ENCODE measurements at places on chromosomes 4 and X.

DNA sequence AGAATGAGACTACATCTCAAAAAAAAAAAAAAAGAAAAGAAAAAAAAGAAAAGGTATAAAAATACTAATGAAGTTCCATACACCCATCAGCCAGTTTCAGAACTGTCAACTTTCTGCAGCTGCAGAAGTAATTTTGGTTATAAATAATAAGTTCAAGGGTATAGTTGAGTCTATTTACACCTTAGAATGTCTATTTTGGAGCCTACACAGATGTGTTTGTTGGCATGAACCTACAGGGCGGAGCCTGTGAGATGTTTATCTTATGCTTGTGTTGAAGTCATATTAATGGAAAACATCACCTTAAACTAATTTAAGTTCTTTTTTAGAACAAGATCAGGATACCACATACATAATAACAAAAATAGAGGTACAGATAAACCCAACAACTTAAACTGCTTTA is 85.8 kb downstream of the RAPGEF2 start:
- peaks cover 4% of the 10 kb centered on the region for H3K4me1 ChIP-seq
- H3K4me3 ChIP-seq = no peak overlapping the region
- no peak for DNase-seq
- no peaks in the 10 kb centered on the region for H3K27me3 ChIP-seq

DNA sequence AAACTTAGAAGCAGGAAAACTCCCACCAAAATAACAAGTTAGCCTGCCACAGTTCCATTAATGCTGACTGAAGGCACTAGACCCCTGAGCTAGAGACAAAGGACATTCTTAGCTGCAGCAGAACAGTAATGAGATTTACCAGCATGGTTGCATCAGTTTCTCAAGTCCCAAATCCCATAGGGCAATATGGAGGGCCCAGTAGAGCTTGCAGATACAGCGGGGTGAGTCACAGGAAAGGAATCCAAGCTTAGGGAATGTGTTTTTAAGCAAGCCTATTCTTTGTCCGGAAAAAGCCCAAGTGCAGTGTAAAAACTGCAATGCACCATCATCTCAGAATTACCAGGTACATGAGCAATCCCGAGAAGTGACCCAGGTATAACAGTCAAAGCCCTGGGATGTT is 51.3 kb upstream of the EXOC1L start:
- DNase-seq = no peak
- no peaks in the 10 kb centered on the region for H3K4me1 ChIP-seq
- H3K4me3 ChIP-seq = no peak overlapping the region
- no peak overlapping the region for H3K27ac ChIP-seq
- H3K36me3 ChIP-seq = no peaks in the 10 kb centered on the region

DNA sequence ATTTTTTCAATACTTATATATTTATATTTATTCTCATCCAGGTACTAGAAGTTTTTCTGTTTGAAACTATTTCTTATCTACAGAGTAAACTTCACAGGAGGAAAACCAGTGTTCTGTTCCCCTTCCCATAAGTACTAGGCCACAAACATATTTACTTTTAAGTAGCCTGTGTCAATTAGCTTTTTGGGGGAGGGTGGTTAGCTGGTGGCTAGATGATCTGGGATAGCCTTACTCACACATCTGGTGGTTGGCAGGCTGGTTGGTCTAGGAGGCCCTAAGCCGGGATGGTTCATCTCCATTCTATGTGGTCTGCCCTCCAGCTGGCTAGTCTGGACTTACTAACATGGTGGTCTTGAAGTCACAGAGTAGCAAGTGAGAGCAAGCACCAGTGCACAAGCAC is 6.2 kb downstream of the JADE3 start:
- peaks cover 33% of the 10 kb centered on the region for H3K27me3 ChIP-seq
- DNase-seq = no peak
- H3K27ac ChIP-seq = no peak overlapping the region
- no peak overlapping the region for H3K4me3 ChIP-seq
- H3K4me1 ChIP-seq = peaks cover 5% of the 10 kb centered on the region

GRCh38 chr4:135319685-135320084 is 1118.1 kb upstream of the PABPC4L start:
- H3K4me1 ChIP-seq = no peaks in the 10 kb centered on the region
- H3K36me3 ChIP-seq = no peaks in the 10 kb centered on the region
- H3K4me3 ChIP-seq = no peak overlapping the region
- H3K27ac ChIP-seq = no peak overlapping the region

DNA sequence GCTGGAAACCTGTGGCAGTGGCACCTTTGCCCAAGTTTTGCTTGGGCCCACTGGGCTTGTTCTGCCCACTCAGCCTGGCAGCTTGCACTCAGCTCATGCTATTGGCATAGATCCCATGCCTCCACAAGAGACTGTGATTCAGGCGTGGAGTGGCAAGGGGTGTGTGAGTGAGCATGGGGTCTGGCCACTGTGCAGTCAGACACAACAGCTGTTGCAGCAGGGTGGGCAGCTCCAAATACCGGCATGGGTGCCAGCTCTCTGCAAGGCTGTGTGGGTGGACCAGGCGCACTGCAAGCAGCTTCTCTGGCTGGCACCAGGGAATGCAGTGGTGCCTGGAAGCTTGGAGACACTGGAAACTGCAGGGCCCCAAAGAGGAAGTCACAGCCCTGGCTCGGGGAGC is 27.4 kb upstream of the DIPK2B start:
- H3K27me3 ChIP-seq = no peaks in the 10 kb centered on the region
- H3K27ac ChIP-seq = no peak overlapping the region
- H3K4me3 ChIP-seq = no peak overlapping the region
- no peak for DNase-seq
- H3K4me1 ChIP-seq = peaks cover 19% of the 10 kb centered on the region
- no peaks in the 10 kb centered on the region for H3K36me3 ChIP-seq

- peak overlapping the region; percentile 78 for H3K27ac ChIP-seq
- no peaks in the 10 kb centered on the region for H3K27me3 ChIP-seq
- H3K4me3 ChIP-seq = peak overlapping the region; percentile 16
Measured at GRCh38 chr4:39048311-39048710, 13.7 kb upstream of the KLHL5 start.

DNA sequence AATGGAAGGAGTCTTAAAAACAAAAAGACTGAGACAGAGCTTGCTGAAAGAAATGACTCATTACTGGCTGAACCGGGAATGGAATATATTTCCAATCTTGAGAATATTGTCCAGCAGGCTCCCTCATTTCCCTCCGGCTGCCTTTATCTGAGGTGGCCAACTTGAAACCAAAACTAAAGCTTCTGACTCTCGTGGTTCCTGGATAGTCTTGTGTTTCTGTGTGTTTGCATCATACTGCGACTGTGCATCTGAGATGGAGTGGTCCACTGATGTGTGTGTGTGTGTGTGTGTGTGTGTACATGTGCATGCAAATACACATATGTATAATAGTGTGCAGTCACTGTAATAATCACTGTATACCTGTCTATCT is 145.6 kb upstream of the SCML1 start:
- H3K36me3 ChIP-seq = no peaks in the 10 kb centered on the region
- H3K4me3 ChIP-seq = no peak overlapping the region
- H3K27me3 ChIP-seq = no peaks in the 10 kb centered on the region
- peaks cover 15% of the 10 kb centered on the region for H3K4me1 ChIP-seq
- DNase-seq = no peak
- H3K27ac ChIP-seq = no peak overlapping the region

DNA sequence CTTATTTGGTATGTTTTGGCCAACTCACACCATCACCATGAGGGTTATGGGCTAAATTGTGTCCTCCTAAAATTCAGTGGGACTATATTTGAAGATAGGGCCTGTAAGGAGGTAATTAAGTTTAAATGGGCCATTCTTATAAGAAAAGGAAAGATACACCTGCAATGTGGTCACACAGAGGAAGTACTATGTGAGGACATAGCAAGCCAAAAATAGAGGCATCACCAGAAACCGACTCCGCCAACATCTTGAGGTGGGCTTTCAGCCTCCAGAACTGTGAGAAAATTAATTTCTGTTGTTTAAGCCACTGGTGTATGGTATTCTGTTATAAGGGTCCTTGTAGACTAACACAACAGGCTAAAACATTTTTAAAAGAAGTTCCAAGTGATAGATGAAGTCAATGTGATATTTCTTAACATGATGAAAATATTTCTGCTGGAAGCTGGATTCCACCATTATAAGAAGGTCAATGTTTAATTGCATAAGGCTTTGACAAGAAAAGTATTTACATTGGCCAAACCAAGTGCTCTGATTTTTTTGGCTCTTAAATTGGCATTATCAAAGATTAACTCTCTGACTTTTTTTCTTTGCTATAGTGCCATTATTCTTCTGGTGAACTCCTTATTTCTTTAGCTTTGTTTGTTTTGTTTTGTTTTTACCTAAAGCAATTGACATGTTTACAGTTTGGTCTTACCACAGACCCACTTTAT is 540.9 kb downstream of the PPARGC1A start:
- H3K27me3 ChIP-seq = no peaks in the 10 kb centered on the region
- no peaks in the 10 kb centered on the region for H3K4me1 ChIP-seq
- no peaks in the 10 kb centered on the region for H3K36me3 ChIP-seq
- no peak overlapping the region for H3K27ac ChIP-seq

DNA sequence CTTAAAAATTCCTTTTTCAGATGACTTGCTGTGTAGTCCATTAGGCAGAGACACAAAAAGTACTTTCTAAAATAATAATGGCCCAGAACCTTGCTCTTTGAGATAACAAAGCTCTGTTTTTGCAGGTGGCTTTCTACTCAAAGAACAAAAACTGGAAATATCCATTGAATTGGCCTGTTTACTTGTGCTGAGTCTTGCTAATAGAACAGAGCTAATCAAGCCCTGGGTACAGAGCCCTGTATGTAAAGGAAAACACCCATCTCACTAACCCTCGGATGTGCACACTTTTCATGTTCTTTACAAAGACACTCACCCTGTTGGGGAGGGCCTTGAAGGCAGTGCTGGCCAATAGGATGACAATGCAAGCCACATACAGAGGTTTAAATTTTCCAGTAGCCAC is 27.0 kb upstream of the LNX1 start:
- H3K36me3 ChIP-seq = no peaks in the 10 kb centered on the region
- no peak overlapping the region for H3K27ac ChIP-seq
- H3K27me3 ChIP-seq = no peaks in the 10 kb centered on the region
- DNase-seq = no peak
- no peaks in the 10 kb centered on the region for H3K4me1 ChIP-seq

GRCh38 chr4:8280158-8280875 is 10.8 kb downstream of the HTRA3 start:
- no peaks in the 10 kb centered on the region for H3K4me1 ChIP-seq
- H3K27me3 ChIP-seq = peaks cover 6% of the 10 kb centered on the region
- no peaks in the 10 kb centered on the region for H3K36me3 ChIP-seq
- DNase-seq = no peak
- no peak overlapping the region for H3K27ac ChIP-seq
- H3K4me3 ChIP-seq = no peak overlapping the region

DNA sequence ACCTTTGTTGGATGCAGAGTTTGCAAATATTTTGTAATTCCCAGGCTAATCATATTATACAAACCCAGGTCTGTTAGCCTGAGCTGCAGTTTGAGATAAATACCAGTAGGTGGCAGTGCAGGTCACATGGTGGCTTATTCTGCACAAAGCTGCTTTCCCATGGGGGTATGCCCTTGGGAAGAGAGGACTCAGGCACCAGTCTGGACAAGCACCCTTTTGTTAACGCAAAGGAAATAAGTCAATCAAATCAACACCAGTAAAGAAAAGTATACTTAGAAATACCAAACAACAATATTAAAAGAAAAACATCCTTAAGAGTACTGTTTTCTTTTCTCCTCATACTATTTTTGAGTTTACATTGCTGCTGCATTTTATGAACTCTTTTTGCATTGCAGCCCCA is 389.0 kb upstream of the ZFP42 start:
- H3K4me1 ChIP-seq = no peaks in the 10 kb centered on the region
- H3K4me3 ChIP-seq = no peak overlapping the region
- no peaks in the 10 kb centered on the region for H3K36me3 ChIP-seq
- DNase-seq = no peak

- H3K4me3 ChIP-seq = no peak overlapping the region
- peaks cover 3% of the 10 kb centered on the region for H3K27me3 ChIP-seq
- no peaks in the 10 kb centered on the region for H3K36me3 ChIP-seq
- DNase-seq = no peak
- H3K27ac ChIP-seq = no peak overlapping the region
Measured at GRCh38 chr4:55031158-55031557, 94.2 kb downstream of the KDR start.

DNA sequence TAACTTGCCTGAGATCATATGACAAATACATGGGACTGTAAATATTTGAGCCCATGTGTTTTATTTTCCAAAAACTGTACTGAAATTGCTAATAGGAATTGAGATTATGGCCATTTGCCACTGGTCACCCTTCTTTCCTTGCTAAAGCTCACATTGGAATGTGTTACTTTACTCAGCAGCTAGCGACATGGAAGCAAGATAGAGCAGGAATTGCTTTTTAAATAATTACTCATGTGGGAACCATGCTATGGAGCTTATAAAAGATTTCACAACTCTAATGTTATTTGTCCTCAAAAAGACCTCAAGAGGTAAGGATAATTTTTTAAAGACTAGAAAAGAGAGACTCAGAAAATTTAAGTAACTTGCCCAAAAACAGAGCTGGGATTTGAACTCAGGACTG is 48.8 kb upstream of the AFAP1 start:
- peaks cover 9% of the 10 kb centered on the region for H3K4me1 ChIP-seq
- no peak for DNase-seq
- no peaks in the 10 kb centered on the region for H3K36me3 ChIP-seq
- no peak overlapping the region for H3K27ac ChIP-seq
- peaks cover 34% of the 10 kb centered on the region for H3K27me3 ChIP-seq
